ENCODE measurements at places on chromosomes 2 and 18.

GRCh38 chr2:55771612-55772011 lies 78.0 kb upstream of the PNPT1 start:
- DNase-seq, result no peak

GRCh38 chr2:235520787-235521186 lies 26.9 kb downstream of the AGAP1 start:
- no peak for DNase-seq

DNA sequence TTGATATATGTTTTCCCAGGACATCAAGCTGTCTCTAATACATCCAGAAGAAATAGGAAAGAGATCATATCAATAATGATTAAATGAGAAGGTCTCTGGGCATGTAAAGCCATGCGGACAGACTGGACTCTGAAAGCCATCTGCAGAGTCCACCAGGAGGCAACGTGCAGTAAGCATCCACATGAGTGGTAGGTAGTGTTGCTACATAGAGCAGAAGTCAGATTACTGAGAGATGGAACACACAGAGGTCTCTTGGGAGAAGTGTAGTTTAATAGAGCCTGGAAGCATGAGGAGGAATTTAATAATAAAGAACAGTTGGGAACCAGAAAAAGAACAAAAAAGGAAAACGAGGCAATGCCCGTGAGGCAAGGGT lies 758.1 kb upstream of the DDX18 start:
- no peak for DNase-seq

GRCh38 chr2:61841286-61841685 lies 12.6 kb downstream of the FAM161A start:
- DNase-seq, result no peak

DNA sequence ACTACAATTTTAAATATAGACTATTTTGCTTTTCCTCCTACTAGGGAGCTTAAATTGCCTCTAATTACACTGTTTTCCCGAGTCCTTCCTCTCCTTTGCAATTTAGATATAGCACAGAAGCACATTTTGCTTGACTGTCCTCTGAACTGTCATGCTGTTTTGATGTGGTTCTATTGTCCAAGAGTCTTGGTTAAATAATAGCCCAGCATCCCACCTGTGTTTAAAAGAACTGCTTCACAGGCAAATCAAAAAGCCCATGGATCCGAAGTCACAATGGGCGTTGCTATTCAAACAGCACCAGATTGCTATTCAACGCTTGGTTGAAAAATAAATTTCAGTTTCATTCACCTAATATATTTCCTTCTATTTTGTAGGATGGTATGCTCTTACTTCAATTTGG lies 22.3 kb upstream of the ACTR3 start:
- DNase-seq, result no peak

- no peak for DNase-seq
Observed at GRCh38 chr2:117190856-117191559, 623.5 kb upstream of the DDX18 start.

DNA sequence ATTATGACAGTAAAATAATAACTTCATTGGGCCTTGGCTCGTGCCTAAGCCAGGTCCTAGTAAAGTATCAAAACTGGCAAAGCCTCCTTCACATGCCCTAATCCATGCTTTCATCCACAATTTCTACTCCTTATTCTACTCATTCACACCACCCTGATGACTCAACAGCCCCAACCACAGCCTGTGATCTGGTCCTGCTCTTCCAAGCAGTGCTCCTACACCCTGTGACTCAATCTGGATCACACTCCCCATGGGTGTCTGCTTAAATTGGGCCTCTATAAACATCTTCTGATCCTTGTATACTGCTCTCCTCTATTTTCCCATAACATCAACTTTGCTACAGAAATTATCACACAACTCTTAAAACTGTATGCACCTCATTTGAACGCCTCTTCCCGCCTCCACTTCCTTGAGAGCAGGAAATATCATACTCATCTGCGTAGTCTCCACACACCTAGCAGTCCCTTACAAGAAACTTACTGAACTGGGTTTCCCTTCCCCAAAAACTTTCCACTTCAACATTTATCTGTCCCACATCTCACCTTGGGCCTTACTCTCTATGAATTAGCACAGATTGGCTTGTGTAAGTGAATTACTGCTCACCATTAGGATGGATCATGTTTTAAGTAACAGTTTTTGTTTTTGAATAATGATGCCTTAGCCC lies 15.9 kb downstream of the GTF3C3 start:
- DNase-seq, result no peak

GRCh38 chr2:100630473-100630977 lies 67.7 kb downstream of the PDCL3 start:
- no peak for DNase-seq

GRCh38 chr2:241123816-241124536 lies 21.9 kb upstream of the MTERF4 start:
- no peak for DNase-seq

DNA sequence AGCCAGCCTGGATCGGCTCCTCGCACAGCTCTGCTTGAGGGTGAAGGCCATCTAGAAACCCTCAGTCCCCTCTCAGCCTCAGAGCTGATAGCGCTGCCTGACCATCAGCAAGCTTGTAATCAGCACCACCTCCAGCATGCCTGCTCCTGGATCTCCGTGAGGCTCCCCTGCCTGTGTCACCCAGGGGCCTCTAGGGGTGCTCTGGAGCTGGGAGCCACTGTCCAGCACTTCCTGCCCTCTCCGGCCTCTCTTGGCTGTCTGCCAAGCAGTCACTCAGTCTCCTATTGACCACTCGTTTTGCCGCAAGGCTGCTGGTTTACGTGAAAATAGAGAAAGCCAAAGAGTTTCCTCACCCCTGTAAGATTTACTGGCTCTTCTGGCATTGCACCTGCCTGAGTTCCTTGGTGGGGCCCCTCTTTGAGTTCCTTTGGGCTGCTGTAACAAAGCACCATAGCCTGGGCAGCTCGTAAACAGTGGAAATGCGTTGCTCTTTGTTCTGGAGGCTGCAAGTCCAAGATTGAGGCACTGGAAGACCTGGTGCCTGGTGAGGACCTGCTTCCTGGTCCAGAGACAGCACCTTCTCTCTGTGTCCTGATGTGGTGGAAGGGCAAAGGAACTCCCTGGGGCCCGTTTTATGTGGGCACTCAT lies 17.9 kb downstream of the CAPN10 start:
- no peak for DNase-seq

GRCh38 chr2:75065402-75066008 lies 107.1 kb downstream of the POLE4 start:
- no peak for DNase-seq

DNA sequence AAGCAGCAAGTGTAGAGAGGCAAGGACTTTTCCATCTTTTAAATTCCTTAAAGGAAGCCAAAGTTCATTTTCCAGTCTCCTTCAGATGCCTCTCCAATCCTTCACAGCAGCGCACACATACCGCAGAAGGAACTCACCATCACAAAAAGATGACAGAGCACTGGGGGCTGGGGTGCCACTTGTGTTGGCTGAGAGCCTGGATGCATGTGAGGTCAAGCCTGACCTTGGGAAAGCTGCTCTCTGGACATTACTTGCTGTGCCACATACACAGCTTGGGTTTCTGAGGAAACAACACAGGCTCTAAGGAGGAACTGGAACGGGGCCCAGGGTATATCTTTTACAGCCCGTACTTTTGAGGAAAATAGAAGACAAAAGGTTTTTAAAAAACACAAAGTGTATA lies 364.3 kb upstream of the MEX3C start:
- DNase-seq, result no peak

- DNase-seq, result no peak
Observed at GRCh38 chr2:205024822-205025518, 479.7 kb downstream of the PARD3B start.

DNA sequence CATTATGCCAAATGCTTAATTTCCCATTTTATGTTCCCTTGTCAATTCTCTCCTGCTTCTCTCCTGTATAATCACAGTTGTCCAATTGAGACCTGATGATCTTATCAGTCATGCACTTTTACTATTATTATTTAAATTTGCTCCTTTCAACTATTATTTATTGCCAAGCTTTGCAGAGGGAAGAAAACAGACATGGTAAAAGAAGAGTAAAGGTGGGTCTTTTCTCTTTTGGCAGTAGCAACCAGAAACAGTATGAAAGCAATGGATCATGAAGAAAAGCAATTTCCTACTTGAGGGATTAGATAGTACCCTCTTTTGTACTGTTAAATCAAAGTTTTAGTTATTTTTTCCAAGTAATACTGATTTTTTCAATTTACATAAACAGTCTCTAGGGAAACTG lies 667.4 kb downstream of the NRXN1 start:
- DNase-seq, result no peak

DNA sequence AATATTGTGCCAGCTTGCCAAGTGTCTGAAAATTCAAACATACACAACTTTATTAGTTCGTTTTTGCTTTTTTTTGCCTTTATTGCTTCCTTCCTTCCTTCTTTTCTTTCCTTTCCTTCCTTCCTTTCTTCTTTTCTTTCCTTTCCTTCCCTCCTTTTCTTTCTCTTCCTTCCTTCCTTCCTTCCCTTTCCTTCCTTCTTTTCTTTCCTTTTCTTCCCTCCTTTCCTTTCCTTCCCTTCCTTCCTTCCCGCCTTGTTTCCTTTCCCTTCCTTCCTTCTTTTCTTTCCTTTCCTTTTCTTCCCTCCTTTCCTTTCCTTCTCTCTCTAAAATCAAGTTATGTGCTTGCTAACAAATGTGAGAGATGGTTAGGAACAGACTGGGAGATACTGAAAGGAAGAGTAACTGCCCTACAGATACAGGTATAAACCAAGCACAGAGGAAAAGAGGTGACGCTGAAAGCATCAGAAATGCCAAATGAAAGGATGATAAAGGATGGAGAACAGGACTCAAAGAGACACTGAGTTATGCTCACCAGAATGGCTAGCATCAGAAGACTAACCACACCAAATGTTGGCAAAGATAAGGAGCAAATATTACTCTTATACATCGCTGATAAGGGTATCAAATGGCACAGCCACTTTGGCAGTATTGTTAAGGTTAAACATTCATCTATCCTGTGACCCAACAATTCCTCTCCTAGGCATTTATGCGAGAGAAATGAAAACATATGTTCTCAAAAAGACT lies 151.6 kb downstream of the MREG start:
- DNase-seq, result no peak

- DNase-seq, result no peak
Observed at GRCh38 chr2:197515315-197515738, 539 bp upstream of the MOB4 start.

- no peak for DNase-seq
Observed at GRCh38 chr2:203629699-203630098, 76.7 kb upstream of the CD28 start.

DNA sequence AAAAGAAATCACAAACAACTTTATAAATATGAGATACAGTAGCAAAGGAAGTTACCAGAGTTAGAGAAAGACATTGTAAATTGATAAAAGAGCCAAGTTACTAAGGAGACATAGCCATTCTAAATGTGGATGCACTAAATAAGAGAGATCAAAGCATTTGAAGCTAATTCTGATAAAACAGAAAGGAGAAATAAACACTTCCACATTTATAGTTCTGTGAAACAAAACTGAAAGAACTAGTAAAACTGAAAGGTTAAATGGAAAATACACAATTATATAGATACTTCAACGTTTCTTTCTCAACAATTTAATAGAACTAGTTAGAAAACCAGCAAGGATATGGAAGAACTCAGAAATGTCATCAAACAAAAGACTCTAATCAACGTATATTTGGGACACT lies 309.0 kb upstream of the CDH2 start:
- DNase-seq, result no peak

GRCh38 chr2:224063298-224063648 lies 24.2 kb upstream of the SERPINE2 start:
- no peak for DNase-seq

GRCh38 chr2:31013301-31013700 lies 124.9 kb downstream of the GALNT14 start:
- no peak for DNase-seq

- no peak for DNase-seq
Observed at GRCh38 chr2:176270100-176270750, 983 bp downstream of the MTX2 start.

- DNase-seq, result no peak
Observed at GRCh38 chr2:167599219-167599618, 648.2 kb downstream of the STK39 start.

DNA sequence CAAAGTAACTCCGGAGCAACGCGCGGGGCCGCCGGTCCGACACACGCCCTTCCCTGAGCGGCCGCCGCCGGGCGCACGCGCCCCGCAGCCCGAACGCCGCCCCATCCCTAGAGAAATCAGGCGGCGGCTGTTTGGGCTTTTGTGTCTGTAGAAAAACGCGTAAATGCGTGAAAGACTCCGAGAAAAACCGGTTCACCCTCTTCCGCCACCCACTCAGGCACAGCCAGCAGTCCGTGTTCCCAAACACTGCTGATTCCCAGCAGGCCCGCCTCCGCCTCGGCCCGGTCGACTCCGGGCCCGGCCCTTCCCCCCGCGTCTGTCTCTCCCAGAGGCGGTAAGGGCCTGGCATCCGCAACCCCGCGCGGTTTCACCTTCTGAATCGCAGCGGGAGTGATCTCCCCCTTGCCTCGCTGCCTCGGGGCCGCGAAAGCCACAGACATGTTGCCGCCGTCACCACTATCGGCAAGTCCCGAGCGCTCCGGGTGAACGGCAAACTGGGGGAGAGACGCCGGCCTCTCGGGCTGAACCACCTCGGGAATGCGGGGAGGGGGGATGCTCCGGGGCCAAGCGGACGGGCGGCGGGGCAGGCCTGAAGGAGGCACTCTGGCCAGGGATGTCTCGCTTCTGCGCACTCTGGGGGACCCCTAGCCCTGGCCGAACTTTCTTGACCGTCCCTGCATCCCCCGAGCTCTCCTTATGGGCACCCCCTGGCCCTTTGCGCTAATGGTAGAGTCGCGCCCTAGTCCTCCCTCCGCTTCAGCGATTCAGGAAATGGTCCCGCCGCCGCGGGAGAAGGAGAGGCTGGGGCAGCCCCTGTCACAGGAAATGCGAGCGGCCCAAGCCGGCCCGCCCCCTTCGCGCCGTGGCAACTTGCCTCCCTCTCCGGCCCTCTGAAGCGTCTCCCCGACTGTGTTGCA lies at the start of gene SS18:
Gene SS18, minus strand, starts transcription at position 484 of the 917 bp plus-strand sequence. Its CDS starts 44 bp downstream, at position 440.
- DNase-seq, result peak; percentile 68

DNA sequence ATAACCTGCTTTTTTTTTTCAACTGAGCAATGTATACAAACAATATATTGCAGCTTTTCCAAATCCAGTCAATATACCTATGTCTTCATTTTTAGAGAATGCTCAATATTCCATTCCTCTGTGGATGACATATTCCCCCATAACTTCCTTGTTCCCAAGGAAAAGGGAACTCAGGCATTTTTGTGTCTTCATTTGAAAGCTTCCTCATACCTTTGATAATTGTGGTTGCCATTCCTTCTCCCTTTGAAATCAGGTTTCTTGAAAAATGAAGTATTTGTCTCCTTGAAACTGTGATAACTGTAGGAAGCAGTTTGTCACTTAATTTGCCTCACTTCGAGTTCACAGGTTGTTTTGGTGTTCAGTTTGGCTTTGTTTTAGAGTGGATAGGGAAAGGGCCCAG lies 13.5 kb downstream of the ELAC1 start:
- no peak for DNase-seq

- DNase-seq, result no peak
Observed at GRCh38 chr2:46066116-46066515, 231.1 kb upstream of the EPAS1 start.
